ENCODE measurements at places on chromosomes 4 and X.

GRCh38 chr4:164856396-164856795, 20.6 kb upstream of the APELA start:
- DNase-seq = no peak

DNA sequence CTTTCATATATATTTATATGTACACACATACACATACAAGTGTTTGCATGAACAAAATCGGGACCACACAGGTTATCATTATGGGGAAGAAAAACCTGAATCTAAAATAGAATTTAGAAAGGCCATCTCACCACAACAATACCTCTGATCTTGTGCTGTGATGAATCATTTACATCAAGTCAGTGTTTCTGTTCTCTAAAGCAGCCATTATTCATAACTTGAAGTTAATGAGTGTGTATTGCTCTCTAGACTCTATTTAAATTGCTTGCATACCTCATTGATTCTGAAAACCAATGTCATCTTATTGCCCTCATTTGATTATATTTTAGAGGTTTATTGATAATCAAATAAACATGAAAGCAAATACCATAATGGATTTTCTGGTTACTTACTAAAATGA, 71.6 kb downstream of the FAM114A1 start:
- no peak for DNase-seq

DNA sequence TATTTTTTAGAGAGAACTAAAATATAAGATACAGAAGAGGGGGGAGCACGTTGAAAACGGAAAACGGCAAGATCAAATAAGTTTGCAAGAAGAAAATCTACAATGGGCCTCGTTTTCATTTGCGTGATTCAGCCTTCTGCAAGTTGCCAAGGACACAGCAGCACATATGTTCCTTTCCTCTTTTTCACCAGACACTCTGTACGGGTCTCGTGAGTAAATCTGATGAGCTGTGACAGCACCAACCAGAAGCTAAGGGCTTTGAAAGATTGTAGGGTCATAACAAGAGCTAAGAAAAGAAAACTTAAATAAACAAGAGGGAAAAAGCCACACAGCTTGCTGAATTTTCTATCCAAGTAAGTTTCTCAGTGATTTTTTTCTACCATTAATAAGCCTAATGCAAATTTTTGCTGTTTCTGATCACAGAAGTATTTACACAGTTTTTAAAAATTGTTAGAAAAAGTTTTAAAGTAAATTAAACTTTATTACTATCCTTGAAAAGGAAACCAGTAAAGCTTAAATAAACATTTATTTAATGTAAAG, 63.4 kb downstream of the SCML2 start:
- DNase-seq = no peak

GRCh38 chrX:32673193-32673592, 538.2 kb downstream of the DMD start:
- DNase-seq = no peak

DNA sequence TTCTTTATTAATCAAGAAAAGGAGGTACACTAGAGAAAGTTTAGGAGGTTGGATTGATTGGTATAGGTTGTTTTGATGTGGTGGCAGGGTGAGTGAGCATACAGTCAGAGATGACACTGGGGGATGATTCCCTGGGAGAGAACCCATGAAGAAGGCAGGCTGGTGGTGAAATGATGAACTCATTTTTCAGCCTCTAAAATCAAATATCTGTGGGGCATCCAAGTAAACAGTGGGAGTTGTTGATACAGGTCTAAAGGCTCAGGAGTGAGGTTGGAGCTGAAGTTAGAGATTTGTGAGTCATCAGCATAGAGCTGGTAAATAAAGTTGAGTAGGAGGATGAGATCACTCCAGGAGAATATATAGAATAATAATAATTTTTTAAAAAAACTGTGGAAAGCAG, 10.0 kb upstream of the AP1S2 start:
- no peak for DNase-seq

DNA sequence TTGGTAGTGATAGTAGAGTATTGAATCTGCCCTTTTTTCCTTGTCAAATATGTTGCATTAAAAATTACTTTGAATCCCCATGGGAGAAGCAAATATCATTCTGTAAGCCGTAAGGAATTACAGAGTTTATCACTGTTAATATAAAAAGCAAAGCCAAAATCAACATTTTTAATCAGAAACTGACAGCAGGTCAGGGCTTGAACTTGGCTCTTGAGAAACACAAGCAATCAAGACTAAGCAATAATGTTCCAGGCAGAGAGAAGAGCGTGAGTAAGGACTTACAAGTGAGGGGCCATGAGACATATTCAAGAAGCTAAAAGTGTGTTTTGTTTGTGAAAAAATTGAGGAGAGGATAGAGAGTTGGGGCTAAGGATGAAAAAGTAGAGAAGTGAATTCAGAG, 68.2 kb downstream of the ARHGAP6 start:
- no peak for DNase-seq

All from esophagus muscularis mucosa (tissue), 4 donors.